Stimulated activated CD4-positive, alpha-beta T cell treated with anti-CD3 and anti-CD28 coated beads, Interleukin-1b, Interleukin-23, amount 100 ng/mL, for 1 hour (primary cell): ENCODE measurements at places on chromosomes 4 and X.

GRCh38 chr4:137226221-137226620 is 306.1 kb downstream of the PCDH18 start:
- no peak for DNase-seq

- no peak for DNase-seq
Measured at GRCh38 chrX:53631156-53631555, 55.4 kb downstream of the HUWE1 start.

- no peak for DNase-seq
Measured at GRCh38 chrX:43508694-43509093, 147.4 kb upstream of the MAOA start.

DNA sequence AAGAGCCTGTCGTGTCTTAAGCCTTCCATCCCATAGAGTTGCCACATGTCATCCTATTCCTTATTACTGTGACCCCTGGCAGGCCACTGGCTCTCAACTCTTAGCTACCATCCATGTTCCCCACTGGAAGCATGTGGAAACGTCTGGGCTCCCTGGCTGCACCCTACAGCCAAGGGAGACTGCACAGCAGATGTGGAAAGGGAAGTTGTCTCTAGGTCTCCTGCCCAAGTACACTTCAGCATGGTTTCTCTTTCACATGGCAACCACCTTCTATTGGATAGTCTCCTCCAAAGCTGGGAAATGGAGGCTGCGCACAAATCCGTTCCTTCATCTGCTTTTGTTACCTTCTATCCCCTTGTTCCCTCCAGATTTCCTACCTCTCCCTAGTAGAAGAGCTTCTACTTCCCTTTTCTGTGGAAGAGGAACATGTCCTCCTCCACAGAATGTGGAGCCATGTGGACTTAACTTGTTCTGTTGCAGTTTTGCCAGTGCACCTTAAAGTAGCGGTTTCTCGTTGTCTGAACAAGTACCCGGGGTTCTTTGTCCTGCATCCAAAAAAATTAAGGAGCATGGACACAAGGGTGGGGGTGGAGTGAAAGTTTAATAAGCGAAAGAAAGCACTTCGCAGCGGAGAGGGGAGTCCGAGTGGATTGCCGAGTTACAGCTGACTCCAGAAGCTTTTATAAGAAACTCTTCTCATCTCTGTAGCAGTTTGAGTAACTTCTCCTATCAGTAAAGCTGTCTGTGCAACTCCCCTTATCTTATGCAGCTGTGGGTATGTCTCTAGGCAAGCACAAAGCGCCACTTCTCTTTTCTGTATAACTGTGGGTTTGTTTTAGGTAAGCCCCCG is 52.5 kb downstream of the HMGB2 start:
- no peak for DNase-seq

DNA sequence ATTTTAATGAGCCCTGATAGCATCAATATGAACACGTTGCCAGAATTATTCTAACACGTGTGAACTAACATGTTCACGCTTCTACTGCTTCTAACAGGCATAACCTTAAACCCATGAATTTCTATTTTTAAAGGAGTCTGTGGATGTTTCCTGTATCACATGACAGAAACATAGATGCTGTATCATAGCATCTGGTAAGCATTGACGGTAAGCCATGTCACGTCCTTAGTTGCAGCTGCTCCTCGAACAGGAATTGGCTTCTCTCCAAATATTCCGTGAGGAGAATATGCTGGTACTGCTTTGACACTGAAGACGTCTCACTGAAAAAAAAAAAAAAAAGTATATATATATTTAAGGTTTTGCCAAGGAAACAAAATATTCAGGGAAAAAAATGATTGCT is 105.1 kb upstream of the MXRA5 start:
- DNase-seq = no peak

- DNase-seq = no peak
Measured at GRCh38 chrX:102339312-102340298, 92.6 kb downstream of the NXF2 start.

DNA sequence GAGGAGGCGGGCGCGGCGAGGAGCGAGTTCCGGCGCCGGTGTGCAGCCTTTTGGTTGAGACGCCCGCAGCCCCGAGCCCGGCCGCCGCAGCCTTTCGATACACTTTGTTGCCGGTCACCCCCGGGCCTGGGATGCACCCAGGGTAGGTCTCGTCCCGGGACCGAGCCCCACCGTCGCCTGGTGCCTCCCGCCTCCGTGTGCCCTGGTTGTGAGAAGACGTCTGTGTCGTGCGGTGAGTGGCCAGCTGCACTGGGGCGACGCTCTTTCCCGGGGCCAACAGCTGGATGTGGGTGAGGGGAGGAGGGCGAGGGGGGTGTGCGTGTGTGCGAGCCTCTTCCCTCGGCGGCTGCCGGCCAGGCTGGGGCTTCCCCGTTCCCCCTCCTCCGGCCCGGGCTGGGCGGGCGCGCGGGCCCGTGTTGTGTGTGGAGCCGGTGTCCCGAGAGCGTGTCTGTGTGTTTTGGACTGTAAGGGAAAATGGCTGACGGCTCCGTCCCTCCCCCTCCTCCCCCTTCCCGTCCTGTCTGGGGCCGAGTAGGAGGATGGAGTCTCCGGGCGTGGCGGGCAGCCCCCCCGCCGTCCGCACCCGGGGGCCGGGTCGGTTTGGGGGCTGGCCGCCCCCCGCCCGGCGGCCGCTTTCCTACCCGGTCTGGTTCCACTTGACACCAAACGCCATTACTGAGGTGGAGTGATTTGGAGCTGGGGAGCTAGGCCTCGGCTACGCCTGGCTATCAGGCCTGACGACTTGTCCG is 807 bp downstream of the USP9X start:
- no peak for DNase-seq

DNA sequence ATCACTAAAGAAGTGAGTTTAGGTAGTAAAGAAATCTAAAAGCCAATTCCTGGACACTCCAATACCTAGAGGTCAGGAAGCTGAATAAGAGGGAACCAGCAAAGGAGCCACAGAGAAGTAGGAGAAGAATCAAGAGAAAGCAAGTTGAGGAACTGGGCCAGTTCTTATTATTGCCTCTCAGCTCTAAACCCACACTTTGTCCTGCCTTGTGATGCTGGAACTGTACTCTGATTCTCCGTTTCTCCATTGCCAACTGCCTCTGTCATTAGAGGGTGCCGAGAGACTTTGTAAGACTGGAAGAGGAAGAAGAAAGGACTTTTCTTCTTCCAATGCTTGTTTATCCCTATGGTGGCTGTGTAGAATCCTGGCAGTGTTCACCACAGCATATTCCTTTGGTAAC is 38.6 kb downstream of the NSUN7 start:
- DNase-seq = no peak

DNA sequence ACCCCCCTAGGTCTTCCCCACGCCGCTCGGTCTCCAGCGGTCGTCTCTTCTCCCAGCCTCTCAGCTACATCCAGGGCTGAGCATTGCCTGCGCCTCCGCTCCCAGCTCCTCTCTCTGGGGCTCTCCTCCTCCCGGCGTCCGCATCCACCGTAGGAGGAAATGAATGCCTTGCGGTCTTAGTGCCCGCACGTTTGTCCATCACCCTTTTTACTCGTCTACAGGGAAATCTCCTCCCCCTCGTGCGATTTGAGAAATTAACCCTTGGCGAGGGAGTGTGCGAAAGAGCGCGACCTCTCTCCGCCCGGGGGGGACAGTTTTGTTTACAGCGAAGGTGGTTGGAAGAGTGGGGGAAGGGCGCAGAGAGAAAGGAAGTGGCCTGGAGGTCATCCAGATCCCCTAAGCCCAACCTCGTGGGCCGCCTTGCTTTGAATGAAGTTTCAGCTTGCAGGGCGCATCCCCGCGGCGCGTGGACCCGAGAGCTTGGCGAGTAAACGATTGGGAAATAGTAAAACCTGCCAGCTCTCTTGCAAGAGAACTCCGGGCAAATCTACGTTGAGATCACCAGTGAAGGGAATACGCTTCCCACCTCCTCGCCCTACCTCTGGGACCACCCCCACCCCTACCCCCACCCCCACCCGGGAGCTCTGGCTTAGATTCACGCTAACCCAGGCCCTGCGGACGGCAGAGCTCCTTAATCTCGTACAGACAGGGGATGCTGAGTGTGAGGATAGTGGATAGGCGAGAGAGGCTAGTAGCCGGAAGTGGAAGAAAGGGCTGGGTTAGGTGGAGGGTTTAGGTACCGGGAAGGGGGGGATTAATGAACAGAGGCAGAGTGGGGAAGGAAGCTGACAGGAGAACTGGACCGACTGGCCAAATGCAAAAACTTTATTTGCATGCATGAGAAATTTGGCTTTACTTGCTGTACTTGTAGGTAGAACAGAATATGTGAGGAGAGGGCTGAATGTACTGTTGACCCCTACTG is at the start of gene ELOVL6:
ELOVL6 (minus strand) TSS at position 181 of the 982 bp plus-strand sequence. CDS start 280 bp downstream, outside the sequence.
- DNase-seq = no peak

- DNase-seq = no peak
Measured at GRCh38 chr4:85940151-85940550, 419.7 kb downstream of the MAPK10 start.

DNA sequence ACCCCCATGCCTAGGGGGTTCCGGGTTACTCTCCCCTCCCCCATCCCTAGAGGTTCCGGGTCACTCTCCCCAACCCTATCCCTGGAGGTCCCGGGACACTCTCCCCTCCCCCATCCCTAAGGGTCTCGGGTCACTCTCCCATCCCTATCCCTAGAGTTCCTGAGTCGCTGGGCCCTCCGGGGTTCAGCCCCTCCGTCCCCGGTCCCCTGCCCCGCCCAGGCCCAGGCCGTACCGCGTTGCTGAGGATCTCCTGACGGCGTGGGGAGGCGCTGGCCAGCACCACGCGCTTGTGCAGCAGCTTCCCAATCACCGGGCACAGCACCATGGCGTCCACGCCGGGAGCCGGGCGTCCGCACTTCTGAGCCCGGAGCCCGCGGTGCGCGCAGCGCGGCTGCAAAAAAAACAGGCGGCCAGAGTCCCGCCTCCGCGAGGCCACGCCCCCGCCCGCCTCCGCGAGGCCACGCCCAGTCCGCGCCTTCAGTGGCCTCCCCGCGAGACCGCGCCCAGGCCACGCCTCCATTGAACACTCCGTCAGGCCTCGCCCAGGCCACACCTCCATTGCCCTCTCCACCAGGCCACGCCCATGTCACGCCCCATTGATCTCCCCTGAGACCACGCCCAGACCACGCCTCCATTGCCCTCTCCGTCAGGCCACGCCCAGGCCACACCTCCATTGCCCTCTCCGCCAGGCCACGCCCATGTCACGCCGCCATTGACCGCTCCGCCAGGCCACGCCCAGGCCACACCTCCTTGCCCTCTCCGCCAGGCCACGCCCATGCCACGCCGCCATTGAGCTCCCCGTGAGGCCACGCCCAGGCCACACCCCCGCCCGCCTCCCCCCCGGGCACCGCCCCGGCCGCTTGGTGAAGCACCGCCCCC is at the start of gene ASMTL:
ASMTL (minus strand) TSS at position 394 of the 879 bp plus-strand sequence; CDS start at position 325, 69 bp downstream.
- peak; percentile 100 for DNase-seq

DNA sequence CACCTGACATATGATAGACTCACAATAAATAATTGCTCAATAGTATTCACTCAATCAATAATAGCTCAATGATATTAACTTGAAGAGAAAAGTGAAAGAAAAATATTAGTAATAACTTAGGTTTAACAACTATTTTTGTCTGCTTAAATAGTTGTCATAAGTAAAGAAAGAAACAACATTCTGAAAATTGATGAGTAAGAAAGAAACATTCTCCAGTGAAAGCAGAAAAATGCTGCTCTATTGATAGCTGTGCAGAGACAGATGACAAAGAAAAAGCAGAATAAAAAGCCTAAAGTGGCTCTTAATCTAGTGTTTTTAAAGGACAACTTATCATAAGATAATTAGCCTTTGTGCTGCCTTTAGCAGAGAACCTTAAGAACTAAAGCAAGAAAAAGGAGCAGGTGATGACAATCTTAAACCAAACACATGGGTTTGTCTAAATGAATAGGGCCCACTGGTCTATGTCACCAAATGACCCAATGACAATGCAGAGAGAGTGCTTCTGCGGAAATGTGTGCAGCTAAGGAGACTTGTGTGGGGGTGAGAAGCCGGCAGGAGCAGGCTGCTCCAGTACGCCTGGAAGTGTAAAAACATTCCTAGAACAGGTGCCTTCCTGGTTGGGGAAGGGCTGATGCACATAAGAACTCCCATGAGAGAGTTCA is 13.2 kb downstream of the HS3ST1 start:
- no peak for DNase-seq

GRCh38 chr4:151661873-151662272 is 98.9 kb downstream of the GATB start:
- no peak for DNase-seq

GRCh38 chr4:76514087-76514486 is 79.1 kb downstream of the SHROOM3 start:
- DNase-seq = no peak

GRCh38 chr4:1053080-1053661 is 41.7 kb downstream of the FGFRL1 start:
- no peak for DNase-seq

DNA sequence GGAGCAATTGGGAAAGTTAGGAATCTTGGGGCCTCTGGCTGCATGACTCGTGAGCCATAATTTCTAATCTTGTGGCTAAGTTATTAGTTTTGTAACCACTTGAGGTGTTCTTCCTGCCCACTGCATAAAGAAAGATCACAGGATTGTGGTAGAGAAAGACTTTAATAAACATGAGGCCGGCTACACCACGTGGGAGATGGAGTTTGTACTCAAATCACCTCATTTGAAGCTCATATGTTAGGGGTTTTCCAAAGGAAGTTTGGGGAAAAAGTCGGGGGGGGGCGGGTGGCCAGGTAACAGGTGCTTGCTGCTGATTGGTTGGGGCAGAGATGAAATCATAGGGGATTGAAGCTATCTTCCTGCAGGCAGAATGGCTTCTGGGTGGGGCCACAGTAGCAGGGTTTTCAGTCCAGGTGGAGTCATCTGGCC is 287.8 kb downstream of the ZNF674 start:
- no peak for DNase-seq

GRCh38 chr4:70280567-70280966 is 38.2 kb downstream of the CSN3 start:
- no peak for DNase-seq

- DNase-seq = no peak
Measured at GRCh38 chr4:86032476-86033022, 327.3 kb downstream of the MAPK10 start.

GRCh38 chrX:22699581-22700091 is 300.1 kb upstream of the DDX53 start:
- no peak for DNase-seq

DNA sequence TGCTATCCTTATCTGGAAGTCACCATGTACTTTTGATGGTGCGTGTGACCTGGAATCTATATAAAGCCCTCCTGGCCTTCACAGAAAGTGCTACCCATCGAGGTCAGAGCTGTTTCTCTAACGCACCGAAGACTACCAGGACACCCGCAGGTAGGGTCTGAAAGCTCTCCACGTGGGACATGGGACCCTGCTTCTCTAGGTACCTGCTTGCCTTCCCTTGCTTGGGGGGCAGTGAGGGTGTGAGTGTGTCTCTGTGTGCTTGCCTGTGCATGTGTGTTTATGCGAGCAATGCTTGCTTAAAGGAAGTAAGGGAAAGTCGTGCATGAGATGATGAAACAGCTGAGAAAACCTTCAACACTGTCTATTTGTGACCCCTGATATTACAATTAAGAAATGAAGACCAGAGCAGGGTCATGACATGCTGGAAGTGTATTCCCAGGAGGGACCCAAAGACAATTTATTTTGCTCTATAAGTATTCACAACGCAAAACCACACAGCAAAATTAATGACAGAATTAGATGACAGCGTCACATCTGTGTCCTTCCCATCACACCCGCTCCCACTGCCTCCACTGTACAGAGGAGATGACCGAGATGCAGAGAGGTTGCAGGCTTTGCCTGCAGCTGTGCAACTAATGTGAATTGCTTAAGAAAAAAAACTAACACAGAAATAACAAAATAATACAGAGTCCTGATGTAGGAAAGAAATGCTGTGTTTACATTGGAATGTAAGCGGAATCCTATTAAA is 76.4 kb upstream of the HELT start:
- no peak for DNase-seq

- DNase-seq = no peak
Measured at GRCh38 chrX:140744085-140744484, 34.5 kb downstream of the LINC00632 start.

- DNase-seq = no peak
Measured at GRCh38 chrX:13764765-13765164, 30.2 kb downstream of the OFD1 start.
